KG1 (cell line): ENCODE measurements at places on chromosomes 6 and 20.

DNA sequence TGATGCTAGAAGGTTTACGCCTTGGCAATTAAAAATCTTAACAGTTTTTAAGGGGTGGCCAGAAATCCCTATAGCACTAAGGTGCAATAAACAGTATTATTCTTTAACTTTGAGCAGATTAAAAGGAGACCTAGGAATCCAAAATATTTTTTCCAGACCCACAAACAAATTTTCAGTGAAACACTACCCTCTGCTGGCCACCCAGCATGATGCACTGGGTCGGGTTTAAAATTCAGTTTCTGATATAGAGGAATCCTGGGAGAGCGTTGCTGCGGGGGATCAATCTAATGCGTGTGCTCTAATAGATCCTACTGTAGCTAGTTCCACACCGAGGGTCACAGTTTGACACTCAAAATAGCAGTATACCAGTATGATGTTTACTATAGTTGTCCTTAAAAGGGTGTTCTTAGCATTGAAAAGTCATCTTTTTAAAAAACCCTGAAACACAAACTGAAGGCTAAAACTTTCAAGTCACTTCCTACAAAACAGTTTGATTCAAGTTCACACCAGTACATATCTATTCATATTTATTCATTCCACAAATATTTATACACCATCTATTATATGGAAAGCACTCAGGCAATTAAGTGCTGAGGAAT, 10.2 kb downstream of the UBE3D start:
- peak; percentile 22 for DNase-seq

GRCh38 chr20:53713328-53714056, 119.9 kb upstream of the ZNF217 start:
- DNase-seq: no peak

DNA sequence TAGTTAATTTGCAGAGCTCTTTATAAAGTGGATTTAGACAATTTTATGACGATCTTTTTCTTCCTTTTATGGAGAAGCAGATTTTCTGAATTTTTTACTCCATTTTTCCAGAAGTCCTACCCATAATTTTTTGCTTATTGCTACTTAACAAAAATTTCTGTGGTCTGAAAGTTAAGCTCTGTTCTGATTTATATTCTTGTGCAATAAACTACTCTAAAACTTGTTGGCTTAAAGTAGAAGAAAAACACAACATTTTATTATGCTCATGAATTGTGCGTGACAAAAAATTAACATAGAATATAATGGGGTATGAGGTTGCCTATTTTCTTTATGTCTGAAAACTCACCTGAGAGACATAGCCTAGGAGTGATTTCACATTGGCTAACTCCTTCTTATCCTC, 2.6 kb downstream of the DEFB113 start:
- no peak for DNase-seq

GRCh38 chr20:8432435-8433148, 300.5 kb downstream of the PLCB1 start:
- DNase-seq: no peak

GRCh38 chr6:170345662-170346061, 39.1 kb downstream of the FAM120B start:
- no peak for DNase-seq

DNA sequence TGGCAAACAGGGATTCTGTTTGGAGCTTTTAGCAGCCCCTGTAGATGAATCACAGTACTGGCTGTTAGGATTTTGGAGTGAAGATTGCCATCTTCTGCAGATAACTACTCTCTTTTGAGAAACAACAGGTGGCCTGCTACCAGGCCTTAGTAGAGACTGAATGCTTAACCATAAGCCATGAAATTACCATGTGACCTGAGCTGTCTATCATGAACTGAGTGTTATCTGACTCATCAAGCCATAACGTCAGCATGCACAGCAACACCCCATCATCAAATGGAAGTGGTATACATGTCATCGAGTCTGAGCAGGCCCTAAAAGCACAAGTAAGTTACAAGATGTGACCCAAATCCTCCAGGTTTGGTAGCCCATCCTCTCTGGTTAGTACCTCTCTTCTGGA, 132.6 kb downstream of the GPR63 start:
- no peak for DNase-seq

DNA sequence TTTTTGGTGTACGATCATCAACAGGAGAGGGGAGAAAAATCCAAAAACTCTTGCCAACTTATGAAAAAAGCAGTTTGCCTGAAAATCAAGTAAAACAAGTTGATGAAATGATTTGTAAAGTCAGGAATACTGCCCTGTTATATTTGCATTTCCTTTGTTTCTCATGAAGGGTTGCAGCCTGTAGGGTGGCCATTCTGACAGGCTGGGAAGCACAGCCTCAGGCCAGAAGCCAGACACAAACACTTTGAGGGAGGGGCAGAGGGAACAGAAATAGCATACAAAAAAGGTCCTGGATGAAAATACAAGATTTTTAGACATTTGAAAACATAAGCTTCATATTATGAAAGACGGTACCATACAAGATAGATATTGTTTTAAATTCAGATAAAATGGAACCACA, 109.8 kb downstream of the DTNBP1 start:
- DNase-seq: no peak

GRCh38 chr20:35695245-35695749, 3.9 kb downstream of the NFS1 start:
- DNase-seq: no peak

DNA sequence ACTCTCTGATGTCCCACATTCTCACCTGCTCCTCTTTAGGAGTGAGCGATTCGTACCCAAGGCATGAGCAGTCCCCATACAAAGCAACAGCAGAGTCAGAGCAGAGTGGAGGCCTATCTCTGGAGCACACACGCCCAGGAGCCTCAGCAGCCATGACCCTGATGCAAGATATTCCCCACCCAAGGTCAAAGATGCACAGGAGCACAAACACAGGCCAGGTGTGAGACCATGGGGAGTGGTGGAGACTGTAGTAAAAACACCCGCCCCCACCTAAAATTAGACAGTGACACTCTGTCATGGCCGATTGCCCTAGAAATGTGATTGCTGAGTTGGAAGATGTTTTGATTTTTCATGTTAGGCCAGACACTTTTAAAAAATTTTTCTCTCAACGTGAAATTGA, 21.4 kb downstream of the RRBP1 start:
- no peak for DNase-seq

DNA sequence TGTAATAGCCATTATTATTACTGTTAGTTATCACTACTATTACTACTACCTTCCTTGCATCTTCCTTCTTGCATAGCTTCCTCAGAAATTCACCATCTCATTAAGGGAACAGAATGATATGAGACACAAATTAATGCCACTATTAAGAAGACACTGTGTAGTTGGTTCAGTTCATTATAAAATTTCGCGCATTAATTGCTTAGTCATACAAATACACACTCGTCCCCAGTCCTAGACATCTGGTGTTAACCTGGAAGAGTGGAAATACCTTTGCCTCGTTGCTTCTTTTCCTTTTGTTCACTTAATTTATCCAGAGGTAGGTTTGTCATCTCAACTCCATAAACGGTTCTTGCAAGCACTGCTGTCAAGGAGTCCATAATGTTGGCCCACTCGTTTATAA, 107.5 kb downstream of the RALGAPA2 start:
- no peak for DNase-seq

- DNase-seq: no peak
Measured at GRCh38 chr6:27414996-27415395, 26.4 kb downstream of the ZNF391 start.
